ENCODE measurements at places on chromosomes 5 and 9. TPM values are rescaled to one million over a fixed set of nuclear protein-coding genes. Genes with fewer than 3 reads are reported as not detected.

DNA sequence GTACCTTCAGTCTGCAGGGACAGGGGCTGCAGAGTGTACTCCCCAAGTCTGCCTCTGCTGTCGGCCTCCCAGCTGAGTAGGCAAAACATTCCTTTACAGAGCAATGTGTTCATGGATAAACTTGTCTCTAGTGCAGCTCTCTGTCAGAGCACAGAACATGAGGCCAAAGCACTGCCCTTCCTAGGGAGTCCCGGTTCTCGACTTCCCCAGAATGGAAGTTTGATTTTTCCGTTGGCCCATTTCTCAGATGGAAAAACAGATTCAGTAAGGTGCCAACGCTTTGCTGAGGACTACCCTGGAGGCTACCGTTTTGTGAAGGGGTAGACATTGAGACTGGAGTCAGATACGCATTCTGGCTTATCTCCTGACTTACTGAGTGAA lies 422 bp upstream of the TRIM32 start:
- DNase-seq = no peak

GRCh38 chr5:68465133-68465532 lies 249.6 kb downstream of the PIK3R1 start:
- DNase-seq = no peak

- no peak for DNase-seq
Measured at GRCh38 chr5:93791518-93791972, 50.1 kb upstream of the POU5F2 start.

- DNase-seq = no peak
Measured at GRCh38 chr9:130088051-130088450, 34.3 kb downstream of the GPR107 start.

DNA sequence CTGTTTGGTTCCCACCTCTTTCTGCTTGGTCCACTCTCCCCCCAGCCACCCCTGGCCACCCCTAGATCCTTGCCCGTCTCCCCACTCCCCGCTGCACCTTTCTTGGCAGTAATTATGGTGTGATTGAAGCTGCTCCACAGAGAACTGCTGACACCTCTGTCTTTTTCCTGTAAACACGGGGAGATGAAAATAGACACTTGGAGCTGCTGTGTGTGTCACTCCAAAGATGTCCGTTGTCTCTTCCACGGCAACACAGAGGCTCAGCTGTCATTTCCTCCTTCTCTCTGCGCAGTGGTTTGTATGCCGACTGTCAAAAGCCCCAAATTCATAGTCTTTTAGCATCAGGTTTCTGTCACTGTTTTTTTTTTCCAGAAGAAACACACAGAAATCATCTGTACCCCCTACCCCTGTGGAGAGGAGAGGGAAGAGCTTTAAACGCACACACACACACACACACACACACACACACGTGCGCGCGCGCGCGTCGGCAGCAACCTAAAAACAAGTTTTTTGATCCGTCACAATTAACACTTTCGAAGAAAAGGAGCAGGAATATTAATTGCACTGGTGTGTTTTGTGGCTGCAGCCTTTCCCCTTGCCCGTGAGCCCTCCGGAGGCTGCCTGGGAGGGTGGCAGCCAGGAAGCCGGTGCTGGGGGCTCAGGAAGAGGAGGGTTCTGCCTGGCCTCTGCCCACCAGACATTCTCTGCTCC lies 39.8 kb downstream of the ASS1 start:
- DNase-seq = no peak

DNA sequence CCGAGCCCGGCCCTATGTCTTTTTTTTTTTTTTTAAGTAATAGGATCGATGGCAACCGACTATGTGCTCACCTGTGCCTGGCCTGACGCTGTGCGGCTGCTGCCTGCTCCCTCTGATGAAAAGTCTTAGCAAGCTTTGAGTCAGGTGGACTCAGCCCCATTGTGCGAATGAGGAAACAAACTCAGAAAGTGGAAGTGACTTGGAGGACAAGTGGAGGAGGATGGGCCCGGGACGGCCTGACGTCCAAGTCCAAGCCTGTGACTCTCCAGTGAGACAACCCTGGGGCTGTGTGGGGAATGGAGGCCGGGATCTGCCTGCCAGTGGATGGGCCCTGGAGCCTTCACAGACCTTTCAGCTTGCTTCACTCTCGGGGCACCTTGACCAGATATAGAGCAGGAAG lies 57.9 kb downstream of the EXD3 start:
- DNase-seq = no peak

GRCh38 chr9:93291536-93292287 lies 107.8 kb downstream of the WNK2 start:
- DNase-seq = no peak

DNA sequence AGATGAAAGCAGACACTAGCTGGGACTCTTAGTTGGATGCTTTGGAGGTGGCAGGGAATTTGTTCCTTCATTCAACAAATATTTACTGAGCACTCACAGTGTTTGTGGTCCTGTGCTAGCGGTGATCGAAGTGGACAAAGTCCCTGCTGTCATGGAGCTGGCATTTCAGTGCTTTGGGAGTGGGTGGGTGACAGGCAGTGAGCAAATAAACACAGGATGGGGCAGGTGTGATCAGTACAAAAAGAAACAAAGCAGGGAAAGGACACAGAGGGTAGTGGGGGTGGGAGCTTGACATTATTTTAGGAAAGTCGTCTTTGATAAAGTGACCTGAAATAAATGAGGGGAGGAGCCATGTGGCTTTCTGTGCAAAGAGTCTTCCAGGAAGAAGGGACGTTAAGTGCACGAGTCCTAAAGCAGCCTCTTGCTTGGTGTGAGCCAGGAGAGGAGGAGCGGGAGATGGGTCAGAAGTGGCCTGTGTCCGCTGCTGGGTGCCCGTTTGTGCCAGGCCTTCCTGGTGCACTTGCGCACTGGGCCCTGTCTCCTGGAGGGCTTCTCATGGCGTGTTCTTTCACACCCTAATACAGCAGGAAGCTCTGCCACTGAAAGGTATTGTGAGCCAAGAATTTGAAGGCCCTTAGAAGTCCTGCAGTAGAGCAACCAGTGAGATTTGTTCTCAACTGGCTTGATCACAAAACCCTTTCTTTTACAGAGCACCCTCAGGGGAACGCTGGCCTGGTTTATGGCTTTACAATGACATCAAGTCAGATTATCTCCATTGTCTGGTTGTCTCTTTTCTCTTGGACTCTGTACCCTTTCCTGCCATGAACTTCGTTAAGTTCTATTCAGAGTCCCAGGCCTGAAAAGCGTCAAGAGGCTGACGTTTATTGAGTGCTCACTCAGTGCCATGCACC lies 14.8 kb downstream of the NDST1 start:
- peak; percentile 82 for DNase-seq

GRCh38 chr9:99352826-99353225 lies 130.7 kb downstream of the SEC61B start:
- no peak for DNase-seq

DNA sequence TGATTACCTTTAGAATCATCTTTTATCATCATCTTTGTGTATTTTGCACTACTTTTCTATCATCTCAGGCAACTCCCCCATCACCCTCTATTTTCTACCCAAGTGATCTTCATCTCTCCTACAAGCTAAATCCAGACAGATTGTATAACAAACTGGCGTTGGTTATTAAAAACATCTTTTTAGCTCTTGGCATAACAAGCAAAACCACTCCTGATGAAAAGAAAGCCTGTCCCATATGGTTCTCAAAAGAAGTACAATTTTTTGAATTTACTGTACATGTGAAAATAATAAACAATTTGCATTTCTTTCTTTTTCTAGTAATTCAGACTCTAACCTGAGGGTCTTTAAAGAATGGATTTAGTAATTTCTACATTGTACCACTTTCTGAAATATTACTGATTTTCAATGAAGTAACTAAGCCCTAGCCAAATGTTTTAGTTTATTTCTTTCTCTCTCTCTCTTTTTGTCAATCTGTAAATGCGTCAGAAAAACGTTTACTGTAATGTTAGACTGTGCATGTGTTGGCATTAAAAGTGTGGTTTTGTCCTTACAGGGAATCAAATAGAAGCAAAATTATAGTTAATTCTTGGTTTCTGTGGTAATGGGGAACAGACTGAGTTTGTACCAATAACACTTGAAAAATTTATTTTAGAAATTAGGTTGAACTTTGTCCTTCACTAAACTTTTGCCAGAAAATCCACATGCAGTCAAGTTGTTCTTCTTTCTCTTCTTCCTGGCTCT lies 52.5 kb upstream of the RPS23 start:
- no peak for DNase-seq

- DNase-seq = no peak
Measured at GRCh38 chr9:112554516-112554915, 67.9 kb downstream of the KIAA1958 start.

- peak; percentile 96 for DNase-seq
Measured at GRCh38 chr9:136847826-136848392, 1.3 kb upstream of the PHPT1 start.

DNA sequence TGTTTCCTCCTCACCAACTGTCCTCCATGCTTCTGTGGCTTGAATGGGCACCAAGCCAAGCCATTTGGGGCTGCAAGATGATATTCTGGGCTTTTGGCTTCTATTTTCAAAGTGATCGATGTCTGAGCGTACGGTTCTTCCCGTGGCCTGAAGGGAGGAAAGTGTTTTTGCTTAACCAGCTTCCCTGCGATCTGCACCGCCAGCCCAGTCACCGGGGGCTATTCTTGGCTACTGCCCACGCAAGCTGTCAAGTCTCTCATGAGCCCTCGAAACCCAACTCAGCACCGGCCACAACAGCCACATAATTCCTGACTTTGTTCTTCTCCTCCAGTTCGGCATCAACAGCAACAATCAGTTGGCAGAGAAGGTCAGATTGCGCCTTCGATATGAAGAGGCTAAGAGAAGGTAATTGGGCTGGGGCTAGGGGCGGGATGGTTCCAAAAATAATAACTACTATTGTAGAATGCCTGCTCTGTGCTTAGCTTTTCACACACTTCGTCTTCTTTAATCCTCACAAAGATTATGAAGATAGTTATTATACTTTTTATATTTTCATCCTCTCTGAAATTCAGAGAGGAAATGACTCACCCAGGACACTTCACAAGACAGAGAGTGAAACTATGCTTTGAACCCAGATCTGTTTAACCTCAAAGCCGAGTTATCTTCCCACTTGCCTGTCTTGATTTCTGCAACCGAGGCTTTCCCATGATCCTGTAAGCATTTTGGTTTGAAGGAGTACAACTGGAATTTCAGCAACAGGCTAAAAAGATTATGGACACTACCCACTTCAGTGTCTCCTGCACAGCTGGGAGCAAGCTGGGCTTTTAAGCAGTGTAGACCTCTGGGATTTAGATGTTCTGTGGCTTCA lies 76.4 kb upstream of the RARS1 start:
- DNase-seq = no peak

DNA sequence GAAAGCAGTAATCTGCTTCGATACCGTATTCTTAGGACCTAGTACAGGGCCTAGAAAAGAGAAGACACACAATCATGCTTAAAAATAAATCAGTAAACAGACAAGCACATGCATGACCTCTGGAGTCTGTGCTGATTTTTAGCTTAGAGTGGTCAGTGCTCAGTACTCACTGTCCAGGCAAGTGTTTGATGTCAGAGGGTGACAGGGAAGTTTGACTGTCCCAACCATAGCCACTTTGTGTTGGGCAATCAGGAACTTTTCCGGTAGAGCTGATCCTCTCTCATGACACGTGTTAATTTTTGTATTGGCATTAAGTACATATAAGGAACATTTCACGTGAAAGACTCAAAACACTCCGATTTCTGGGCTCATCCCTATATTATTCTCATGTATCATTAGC lies 464.7 kb upstream of the KLF4 start:
- DNase-seq = no peak

GRCh38 chr5:71637133-71637532 lies 50.0 kb downstream of the MCCC2 start:
- DNase-seq = no peak

- no peak for DNase-seq
Measured at GRCh38 chr9:123369296-123369695, 13.3 kb downstream of the CRB2 start.

DNA sequence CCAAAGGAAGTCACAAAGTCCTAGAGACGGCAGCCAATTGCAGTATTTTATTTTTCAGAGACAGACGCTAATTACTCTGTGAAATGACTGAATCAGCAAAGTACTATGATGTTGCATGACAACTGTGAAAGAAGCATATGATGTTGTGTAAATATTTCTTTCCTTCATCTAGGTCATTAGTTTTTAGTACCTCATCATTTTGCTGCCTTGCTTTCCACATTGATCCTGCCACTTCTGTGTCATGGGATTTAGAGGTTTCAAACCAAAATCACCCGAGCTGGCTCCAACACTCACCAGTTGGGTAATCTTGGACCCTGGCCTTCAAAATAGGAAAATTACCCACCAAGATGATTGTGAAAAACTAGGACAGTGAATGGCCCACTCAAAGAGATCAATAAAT lies 585.2 kb downstream of the ACTL7B start:
- DNase-seq = no peak

- no peak for DNase-seq
Measured at GRCh38 chr5:56323505-56323904, 90.4 kb upstream of the ANKRD55 start.

DNA sequence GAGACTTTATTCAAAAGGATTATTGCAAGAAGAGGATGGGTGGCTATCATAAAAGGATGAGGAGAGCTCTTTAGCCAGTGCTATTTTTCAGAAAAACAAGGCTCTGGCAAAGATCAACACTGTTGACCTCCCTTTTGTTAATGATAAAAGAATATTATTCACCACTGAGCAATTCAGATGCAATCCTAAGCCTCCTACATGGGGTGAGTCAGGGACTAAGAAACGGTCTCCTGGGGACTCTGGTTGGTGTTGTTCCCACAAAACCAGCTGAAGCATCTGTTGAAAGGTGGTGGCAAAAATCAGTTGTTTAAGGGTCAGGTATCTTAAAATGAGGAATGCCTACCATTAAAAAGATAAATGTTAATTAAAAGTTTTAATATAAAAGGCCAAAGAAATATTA lies 7.7 kb upstream of the GCNT1 start:
- no peak for DNase-seq

- no peak for DNase-seq
Measured at GRCh38 chr5:63263411-63263810, 684.8 kb downstream of the LRRC70 start.

The SHOC1 gene
- not detected for total RNA-seq

The PCA3 gene
- total RNA-seq = not detected

The CCT5 gene
- total RNA-seq = 104 TPM

The TAF11L10 gene
- total RNA-seq = not detected

The IPO11 gene
- 34.5 TPM for total RNA-seq

The CBY3 gene
- not detected for total RNA-seq

The CAMK2A gene
- 17.0 TPM for total RNA-seq
